Stimulated activated CD4-positive, alpha-beta T cell treated with anti-CD3 and anti-CD28 coated beads, Interleukin-12 subunit alpha, Interleukin-12 subunit beta, amount 100 ng/mL, for 24 hours (primary cell): ENCODE measurements at places on chromosomes 5 and 9.

GRCh38 chr9:27387722-27388121 is 90.8 kb upstream of the EQTN start:
- DNase-seq = no peak

DNA sequence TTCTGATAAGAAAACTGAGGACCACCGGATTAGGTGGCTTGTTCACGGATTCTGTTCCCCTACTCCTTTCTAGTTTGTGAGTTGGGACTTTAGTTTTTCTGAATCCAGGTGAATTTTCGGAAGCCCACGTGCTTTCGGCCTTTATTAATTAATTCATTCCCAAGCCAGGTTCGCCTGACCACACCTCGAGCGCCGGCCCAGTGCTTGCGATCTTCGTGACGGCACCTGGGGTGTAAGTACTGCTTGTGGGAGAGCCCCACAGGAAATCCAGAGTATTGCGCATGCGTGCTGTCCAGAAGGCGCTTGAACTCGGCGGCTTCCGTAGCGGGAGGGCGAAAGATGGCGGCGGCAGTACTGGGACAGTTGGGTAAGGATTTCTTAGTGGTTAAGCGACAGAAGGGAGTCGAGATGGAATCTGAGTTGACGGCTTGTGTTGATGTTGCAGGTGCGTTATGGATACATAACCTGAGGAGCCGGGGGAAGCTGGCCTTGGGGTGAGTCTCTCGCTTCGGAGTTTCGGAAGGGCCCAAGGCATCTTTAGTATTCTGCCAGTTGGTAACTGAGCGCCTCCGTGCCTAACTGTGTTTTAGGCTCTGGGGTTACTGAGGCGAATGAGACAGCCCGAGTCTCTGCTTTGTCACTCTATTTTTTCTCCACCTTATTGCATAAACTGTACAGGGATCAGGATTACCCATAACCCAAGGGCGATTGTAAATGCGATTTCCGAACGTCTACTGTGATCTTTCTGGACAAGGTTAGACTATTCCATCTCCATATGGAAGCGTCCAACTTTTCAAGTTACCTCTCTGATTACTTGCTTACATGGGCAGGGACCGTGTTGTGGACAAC is at the start of gene MRPL22:
TSS of gene MRPL22 (plus strand) at position 302 of the 849 bp plus-strand sequence. CDS start at position 340, 38 bp downstream.
- peak; percentile 94 for DNase-seq

- no peak for DNase-seq
These were observed 22.5 kb downstream of the TICAM2 start for GRCh38 chr5:115579747-115580173.

DNA sequence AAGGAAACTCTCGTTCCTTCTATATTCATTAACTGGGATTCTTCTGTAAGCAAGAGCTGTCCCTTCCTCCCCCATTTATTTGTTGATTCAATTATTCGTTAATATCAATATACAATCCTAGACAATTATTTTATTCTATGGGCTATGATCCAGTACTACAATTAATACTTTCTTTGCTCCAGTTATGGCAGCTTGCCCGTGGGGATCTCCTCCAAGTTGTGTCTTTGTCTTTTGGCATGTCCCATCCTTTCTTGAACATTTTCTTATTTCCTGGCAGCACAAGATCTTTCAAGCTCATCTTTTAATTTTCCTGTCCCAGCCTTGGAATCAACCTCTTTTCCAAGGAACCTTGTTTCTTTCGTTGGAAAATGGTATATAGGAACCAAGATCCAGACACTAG is 249.3 kb downstream of the GAS1 start:
- no peak for DNase-seq

- DNase-seq = no peak
These were observed 113.6 kb downstream of the EFNA5 start for GRCh38 chr5:107557051-107557658.

GRCh38 chr9:84781458-84781857 is 111.9 kb downstream of the NTRK2 start:
- DNase-seq = no peak

- DNase-seq = no peak
These were observed 388.9 kb downstream of the NR2F1-AS1 start for GRCh38 chr5:93192087-93192486.

DNA sequence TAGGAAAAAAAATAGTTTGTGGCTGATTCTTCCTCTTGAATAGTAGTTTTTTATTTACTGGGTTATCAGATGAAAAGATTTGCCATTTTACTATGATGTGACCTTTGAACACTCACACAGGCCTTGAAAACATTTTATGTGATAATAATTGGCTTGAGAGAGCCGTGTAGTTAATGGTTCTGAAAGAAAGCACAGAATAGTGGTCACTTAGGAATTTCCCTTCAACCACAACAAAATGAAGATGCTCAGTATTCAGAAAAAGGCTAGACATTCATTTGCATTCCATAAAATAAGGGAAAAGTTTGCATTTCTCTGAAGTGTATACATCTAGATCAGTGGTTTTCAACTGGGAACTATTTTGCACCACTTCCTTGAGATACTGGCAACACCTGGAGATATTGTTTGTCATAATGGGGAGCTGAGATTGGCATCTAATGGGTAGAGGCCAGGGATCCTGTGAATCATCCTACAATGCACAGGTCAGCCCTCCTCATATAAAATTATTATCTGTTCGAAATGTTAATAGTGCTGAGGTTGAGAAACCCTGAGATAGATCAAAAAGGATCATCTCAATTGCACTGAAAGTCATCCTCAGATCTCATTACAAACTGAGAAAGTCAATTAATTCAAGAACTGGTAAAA is 446.4 kb upstream of the CCNG1 start:
- no peak for DNase-seq

DNA sequence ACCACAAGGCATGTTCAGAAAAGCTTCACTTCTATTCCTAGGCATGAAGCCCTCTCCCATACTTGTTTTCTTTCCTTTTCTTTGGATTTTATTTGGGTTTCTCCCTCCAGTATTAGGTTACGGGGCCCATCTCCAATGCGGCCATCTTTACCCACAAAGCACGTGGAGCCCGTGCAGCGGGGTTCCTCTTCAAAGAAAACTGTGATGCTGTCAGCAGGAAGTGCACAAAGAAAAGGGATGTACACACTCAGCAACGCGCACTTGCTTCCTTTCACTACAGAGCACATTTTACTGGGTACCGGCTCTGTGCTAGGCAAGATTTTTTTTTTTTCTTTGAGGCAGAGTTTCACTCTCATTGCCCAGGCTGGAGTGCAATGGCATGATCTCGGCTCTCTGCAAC is 106.6 kb downstream of the COL23A1 start:
- peak; percentile 20 for DNase-seq

- DNase-seq = no peak
These were observed 75.3 kb downstream of the PTBP3 start for GRCh38 chr9:112258106-112258505.

DNA sequence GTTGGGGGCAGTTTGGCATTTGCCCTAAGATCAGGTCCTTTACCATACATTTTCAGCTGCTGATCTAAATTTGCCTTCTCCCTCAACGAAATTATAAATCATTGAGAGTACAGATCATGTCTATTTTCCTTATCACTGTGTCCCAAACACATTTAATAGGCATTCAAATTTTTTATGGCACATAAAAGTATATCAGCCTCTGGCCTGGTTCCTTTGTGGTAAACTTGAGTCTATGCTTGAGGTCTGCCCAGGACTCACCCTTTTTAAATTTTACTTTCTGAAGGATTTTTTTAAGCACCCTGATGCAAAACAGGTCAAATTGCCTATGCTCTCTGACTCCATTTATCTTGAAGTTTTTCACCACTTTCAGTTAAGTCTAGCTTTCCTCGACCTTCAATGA is 163.6 kb upstream of the GRIN3A start:
- DNase-seq = no peak

- no peak for DNase-seq
These were observed 53.1 kb downstream of the TLE1 start for GRCh38 chr9:81636255-81636599.

- peak; percentile 74 for DNase-seq
These were observed 15.8 kb upstream of the GLIS3 start for GRCh38 chr9:4315582-4316215.

GRCh38 chr9:131365546-131365945 is 28.3 kb upstream of the PRRC2B start:
- DNase-seq = no peak

DNA sequence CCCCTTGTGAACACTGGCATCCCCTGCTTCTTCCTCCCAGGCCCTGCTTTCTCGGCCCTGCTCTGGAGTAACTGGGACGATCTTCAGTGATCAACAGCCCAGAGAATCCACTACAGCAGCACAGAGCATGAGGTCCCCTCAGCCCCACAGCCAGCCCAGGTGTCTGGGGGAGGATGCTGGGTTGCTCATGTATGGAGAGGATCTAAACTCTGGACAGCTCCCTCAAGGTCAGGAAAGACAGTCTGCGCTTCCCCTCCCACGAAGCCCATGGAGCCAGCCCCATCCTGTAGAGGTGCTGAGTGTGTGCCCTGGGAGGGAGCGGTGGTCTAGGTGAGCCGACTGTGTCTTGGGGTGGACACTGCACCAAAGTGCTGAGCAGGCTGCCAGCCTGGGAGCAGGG is 190.2 kb downstream of the GABBR2 start:
- no peak for DNase-seq

- DNase-seq = no peak
These were observed 569.6 kb upstream of the BRINP1 start for GRCh38 chr9:119938871-119939270.

DNA sequence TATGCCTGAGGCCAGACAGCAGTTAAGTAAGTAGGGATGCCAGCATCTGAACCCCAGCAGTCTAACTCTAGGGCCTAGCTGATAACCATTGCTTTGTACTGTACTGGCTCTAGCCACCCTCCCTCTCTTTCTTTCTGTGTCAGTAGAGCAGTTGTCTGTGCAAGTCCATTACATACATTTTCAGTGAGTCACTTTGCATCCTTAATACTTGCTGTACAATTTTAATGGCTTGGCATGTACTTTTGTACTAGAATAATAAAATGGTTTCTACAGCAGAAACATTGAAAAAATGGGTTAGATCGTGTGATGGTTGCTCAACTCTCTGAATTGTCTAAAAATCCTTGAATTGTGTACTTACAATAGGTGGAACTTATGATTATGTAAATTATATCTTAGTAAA is 1.5 kb upstream of the TTC39B start:
- no peak for DNase-seq

DNA sequence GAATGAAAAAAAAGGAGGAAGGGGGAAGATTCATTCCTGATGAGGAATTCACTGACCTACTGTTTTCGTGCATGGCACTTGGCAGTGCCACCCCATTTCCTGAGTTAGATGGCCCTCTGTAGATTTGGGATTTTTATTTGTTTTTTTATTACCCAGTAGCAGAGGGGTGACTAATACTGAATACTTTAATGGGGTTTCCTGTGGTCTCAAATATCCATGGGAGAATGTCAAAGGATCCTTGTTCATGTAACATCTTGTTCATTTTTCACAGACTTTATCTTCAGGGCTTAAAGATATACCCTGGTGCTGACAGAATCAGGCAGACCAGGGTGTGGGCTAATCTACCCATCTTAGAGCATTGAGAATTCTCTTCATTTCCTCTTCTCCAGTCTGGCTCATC is 93.0 kb downstream of the MAMDC2 start:
- no peak for DNase-seq

DNA sequence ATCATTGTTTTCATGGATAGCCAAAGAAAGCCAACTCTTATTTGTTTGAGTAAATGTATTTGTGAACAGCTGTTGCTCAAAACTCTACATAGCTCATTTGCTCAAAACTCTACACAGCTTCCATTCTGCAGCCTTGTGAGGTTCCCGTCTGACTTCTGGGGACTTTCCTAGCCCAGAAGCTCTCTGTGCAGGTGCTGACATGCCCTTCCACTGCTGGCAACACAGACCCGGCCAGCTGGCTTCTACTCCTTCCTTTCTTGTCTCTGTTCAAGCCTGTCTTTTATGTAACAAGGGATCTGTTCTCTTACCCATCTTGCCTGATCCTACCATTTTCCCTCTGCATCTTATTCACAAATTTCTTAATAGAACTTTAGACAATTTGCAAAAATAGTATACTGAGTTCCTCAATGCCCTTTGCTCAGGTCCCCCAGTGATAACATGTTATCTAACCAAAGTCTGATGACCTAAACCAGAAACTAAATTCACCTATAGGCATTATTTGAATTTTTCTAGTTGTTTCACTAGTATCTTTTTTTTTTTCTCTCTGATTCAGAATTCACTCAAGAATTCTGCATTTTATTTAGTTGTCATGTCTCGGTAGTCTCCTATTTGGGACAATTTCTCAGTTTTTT is 556.5 kb upstream of the SEMA6A start:
- no peak for DNase-seq

- DNase-seq = no peak
These were observed 213.3 kb downstream of the PCSK1 start for GRCh38 chr5:96219580-96220281.

GRCh38 chr5:110104726-110105669 is 415.3 kb downstream of the MAN2A1 start:
- no peak for DNase-seq

GRCh38 chr9:122346478-122347347 is 24.1 kb upstream of the PTGS1 start:
- no peak for DNase-seq

DNA sequence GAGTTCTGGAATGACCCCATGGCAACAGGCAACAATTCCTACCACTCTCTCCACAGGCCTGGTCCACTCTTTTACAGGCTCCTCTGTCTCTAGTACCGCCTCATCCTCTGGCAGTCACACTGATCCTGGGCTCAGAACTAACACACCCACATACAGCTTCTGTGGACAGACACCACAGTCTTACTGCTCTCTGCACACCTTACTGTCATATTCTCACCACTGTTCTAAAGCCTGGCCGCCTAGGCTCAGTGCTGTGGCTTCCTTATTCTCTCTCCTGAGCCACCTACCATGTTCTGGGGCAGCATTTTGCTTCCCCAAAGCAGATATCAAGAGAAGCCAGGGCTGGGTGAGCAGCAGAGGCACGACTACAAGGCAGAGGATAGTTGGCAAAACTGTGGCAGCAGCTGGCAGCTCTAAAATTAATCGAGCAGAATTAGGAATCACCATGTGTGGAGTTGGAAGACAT is 14.8 kb downstream of the REEP5 start:
- no peak for DNase-seq

DNA sequence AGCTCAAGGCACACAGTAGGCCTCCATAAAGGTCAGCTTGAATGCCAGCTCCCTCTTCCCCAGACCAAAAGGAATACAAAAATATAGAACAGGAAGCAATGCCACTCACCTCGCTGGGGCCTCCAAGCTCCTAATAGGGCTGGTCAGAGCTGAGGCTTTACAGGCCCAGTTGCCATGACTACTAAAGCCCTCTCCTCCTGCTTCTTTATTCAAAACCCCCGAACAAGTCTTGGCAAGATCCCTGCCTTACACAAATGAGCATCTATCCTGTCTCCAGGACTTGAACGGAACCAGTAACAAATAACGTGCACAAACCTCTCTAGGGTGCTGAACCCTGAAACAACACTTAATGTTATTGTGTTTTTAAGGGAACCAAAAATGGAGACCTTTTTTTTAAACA is 136.3 kb downstream of the SIL1 start:
- DNase-seq = no peak

DNA sequence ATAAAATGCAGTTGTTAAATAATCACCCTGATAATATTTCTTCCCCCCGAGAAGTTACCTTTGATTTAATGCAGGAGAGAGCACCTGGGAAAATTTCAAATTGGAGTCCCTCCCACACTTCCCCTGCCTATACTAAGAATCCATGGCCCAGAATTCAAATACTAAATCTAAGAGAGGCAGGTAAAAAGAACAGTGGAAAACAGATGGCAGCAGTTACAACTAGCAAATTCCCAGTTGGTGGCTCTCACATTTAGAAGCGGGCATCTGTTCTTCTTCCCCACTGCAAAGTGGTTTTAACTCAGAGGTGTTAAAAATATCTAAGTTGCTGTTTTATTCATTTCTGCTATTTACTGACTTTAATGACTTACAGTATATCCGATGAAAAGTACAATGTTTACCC is 210.4 kb upstream of the ELAVL2 start:
- DNase-seq = no peak

- DNase-seq = no peak
These were observed 174.2 kb downstream of the CACNA1B start for GRCh38 chr9:138051586-138052321.
